ENCODE measurements at places on chromosomes 11 and 22.

- no peak for DNase-seq
These were observed 65.5 kb downstream of the C11orf91 start for GRCh38 chr11:33635161-33635560.

- no peak for DNase-seq
These were observed 36.2 kb downstream of the LIF start for GRCh38 chr22:30210235-30210909.

DNA sequence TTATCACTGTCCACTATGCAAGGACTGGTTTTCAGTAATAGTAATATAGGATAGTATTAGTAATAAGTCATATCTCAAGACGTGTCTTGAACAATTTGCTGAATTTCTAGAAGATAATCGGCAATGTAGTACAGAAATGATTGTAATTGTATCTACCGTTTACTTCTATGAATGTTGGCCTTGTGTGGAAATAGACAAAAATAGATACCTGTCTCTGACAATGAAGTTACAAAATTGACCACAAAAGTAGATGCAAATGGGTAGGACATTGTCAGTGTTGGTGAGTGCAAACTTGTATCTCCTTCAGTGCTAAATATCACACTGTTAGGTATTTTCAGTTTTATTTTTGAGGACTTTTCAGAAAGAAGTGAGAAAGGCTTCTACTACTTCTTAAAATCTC is 43.1 kb downstream of the SVIP start:
- no peak for DNase-seq

GRCh38 chr11:127242676-127243075 is 242.1 kb upstream of the KIRREL3 start:
- DNase-seq, result no peak

DNA sequence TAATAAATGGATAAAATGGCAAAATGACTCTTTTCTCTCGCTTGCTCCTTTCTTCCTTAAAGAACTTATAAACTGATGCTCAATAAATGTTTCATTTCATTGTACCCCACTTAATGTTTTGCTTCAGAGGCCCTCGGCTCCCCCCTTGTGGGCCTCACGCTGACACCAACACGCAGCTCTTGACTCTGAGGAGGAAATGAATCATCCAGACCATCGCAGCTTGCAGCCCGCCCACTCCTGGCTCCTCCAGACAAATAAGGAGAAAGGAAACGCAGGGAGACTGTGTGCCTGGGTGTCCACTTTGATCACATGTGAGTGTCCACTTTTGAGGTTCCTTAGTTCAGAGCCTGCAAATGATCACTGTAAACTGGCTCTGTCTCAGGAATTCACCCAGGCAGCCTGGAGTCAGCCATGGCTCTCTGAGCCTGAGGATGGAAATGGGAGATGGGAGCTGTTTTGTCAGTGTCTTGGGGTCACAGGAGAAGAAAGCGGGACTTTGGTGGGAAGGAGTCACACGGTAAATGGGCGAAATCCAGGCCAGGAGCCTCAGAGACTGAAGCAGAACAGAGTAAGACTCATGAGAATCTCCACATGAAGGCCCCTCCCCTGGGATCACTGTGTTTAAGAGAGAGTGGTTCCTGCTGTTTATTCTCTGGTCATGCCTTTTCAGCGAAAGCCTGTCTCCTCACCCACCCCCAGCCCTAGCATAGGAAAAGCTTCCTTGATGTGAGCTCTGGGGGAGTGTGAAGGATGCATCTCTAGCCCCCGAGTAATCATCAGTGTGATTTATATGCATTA is 96.5 kb downstream of the CWC15 start:
- no peak for DNase-seq

DNA sequence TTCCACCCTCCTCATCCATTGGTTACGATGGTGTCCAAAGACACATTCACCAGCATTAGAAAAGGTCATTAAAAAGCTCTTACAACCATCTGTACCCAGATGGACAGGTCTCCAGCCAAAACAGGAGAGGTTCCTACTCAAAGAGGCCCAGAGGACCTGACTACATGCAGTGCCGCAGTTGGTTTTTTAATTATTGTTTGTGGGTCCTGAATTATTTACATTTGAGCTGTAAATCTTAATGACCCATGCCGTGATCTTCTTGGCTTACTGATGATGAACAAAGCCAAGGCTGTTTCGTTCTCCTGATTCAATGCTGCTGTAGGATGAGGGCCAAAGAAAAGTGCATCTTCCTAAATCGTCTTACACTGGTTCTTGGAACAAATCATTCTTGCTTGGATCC is 83.7 kb downstream of the CADM1 start:
- DNase-seq, result no peak
